ENCODE measurements at places on chromosomes 13 and 19.

DNA sequence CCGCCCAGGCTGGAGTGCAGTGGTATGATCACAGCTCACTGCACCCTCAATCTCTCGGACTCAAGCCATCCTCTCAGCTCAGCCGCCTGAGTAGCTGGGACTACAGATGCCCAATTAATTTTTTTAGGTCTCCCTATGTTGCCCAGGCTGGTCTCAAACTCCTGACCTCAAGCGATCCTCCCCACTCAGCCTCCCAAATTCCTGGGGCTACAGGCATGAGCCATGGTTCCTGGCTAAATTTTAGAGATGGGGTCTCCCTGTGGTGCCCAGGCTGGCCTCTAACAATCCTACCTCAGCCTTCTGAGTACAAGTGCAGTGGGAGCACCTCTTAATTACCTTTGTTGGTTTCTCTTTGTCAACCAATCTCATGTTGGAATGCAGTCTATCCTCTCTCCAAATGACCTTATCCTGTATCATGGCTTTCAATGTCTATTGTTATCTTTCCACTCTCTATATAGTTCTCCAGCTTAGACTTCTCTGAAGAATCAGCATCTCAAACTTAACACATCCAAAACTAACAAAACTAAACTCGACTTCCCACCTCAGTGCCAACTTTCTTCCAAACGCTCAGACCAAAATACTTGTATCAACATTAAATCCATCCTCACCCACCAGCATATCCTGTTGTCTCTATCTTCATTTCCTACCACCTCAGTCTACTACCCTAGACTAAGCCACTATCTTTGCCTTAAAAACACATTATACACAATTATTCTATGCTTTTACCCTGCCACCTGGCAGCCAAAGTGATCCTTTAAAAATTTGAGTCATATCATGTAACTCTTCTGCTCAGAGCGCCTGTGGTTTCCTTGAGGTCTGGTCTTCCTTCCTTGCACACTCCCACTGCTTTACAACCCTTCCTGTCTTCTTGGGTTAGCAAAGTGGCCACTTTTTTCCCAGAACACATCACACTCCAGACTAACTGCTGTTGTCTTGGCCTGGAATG lies 6.7 kb downstream of the TPT1 start:
- no peak for DNase-seq

DNA sequence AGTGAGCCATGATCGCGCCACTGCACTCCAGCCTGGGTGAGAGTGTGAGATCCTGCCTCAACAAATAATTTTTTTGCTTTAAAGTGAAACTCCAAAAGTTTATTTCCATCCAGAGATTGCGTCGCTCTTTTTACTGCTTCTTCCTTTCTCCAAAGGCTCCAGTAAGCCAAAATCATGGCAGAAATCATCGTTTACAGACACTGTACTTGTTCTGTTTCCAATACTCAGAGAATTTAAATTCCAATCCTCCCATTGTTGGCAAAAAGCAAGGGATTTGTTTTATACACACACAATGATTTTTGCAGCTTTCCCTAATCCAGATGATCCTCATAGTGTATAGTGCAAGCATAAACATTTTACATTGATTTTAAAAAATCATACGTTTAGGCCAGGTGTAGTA lies 15.3 kb downstream of the FBXO27 start:
- no peak for DNase-seq

GRCh38 chr13:80603351-80603750 lies 262.4 kb upstream of the SPRY2 start:
- no peak for DNase-seq

GRCh38 chr13:112696001-112696868 lies 6.4 kb downstream of the ATP11A start:
- DNase-seq, result no peak

DNA sequence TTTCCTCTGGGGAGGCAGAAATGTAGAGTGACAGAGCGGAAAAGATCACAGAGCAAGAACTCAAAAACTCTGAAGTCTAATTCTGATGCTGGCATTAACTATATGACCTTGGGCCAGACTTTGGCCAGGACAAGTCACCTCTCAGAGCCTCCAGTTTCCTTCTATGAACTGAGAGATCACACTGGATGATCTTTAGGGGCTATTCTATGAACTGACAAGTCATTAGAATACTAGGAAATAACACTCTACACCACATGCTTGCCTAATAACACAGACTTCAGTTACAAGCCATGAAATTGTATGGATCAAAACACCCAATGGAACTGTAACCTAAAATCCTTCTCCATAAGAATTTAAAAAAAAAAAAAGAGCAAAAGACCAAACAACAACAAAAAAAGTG lies 16.9 kb downstream of the SLC25A30 start:
- DNase-seq, result no peak

- DNase-seq, result no peak
Measured at GRCh38 chr13:75738841-75739240, 102.7 kb downstream of the LMO7 start.

GRCh38 chr19:52748336-52748950 lies 13.6 kb upstream of the ZNF611 start:
- DNase-seq, result no peak

DNA sequence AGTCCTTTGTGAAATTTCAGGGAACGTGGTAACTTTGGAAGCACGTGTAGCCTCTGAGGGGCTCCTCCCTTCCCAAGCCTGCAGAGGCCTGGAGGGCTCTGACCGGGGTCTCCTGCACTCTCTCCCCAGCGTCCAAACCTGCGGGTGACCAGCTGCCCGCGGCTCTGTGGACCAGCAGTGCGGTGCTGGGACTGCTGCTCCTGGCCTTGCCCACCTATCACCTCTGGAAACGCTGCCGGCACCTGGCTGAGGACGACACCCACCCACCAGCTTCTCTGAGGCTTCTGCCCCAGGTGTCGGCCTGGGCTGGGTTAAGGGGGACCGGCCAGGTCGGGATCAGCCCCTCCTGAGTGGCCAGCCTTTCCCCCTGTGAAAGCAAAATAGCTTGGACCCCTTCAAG lies 2.7 kb upstream of the TPGS1 start:
- no peak for DNase-seq

- DNase-seq, result peak; percentile 42
Measured at GRCh38 chr19:35030257-35031071, at the start of gene SCN1B. Gene SCN1B, plus strand, starts transcription at chr19:35030470. Its CDS starts 351 bp downstream, at chr19:35030821.

- DNase-seq, result no peak
Measured at GRCh38 chr13:64020126-64020525, 2604.5 kb upstream of the PCDH20 start.

GRCh38 chr13:39777527-39778061 lies 122.1 kb downstream of the COG6 start:
- DNase-seq, result no peak

GRCh38 chr13:30143666-30144400 lies 163.5 kb downstream of the KATNAL1 start:
- DNase-seq, result no peak

GRCh38 chr13:36666477-36667229 lies 7.2 kb upstream of the SERTM1 start:
- no peak for DNase-seq

- DNase-seq, result no peak
Measured at GRCh38 chr13:44373601-44374347, at the start of gene SERP2. Gene SERP2, plus strand, starts transcription at chr13:44373824. Its CDS starts 202 bp downstream, at chr13:44374026.

GRCh38 chr19:2455851-2456570 lies 748 bp downstream of the LMNB2 start:
- no peak for DNase-seq

- no peak for DNase-seq
Measured at GRCh38 chr13:19834704-19835103, 28.7 kb downstream of the ZMYM5 start.

DNA sequence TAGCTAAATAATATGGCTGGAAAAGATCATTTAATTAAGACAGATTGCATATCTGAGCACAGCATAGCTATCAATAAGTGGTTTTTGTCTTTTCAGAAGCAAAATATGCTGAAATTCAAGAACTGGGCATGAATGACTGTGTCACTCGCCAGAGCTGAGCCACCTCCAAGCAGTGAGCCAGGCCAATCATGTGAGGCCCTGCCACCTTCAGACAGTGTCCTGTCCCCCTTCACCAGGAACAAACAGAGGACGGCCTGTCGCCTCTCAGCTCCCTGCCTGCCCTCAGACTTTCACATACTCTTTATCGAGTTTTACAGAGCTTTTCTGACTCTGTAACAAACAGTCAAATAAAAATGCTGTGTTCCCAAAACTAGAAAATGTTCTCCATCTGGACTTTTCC lies 171.0 kb upstream of the TSC22D1 start:
- DNase-seq, result no peak

DNA sequence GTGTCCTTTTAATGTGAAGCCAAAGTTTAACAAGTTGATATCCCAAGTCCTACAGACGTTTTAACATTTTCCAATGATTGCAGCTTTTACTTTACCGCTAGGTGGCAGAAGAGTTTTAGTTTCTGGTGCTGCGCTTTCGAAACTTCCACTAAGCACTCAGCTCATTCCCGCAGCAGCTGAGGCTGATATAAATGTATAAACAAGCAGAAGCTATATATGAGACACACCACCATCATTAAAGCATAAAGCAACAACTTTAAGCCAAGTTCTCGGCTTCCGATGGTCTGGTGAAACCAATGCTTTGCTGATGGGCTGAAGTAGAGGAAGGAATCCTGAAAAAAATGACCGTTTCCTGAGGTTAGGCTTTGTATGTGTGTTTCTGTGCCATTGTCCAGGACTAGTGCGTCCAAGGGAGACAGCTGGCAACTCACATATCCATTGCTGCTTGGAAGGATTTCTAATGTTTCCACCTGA lies 753.9 kb downstream of the OLFM4 start:
- DNase-seq, result no peak

- no peak for DNase-seq
Measured at GRCh38 chr13:23715092-23715761, 145.0 kb downstream of the TNFRSF19 start.

DNA sequence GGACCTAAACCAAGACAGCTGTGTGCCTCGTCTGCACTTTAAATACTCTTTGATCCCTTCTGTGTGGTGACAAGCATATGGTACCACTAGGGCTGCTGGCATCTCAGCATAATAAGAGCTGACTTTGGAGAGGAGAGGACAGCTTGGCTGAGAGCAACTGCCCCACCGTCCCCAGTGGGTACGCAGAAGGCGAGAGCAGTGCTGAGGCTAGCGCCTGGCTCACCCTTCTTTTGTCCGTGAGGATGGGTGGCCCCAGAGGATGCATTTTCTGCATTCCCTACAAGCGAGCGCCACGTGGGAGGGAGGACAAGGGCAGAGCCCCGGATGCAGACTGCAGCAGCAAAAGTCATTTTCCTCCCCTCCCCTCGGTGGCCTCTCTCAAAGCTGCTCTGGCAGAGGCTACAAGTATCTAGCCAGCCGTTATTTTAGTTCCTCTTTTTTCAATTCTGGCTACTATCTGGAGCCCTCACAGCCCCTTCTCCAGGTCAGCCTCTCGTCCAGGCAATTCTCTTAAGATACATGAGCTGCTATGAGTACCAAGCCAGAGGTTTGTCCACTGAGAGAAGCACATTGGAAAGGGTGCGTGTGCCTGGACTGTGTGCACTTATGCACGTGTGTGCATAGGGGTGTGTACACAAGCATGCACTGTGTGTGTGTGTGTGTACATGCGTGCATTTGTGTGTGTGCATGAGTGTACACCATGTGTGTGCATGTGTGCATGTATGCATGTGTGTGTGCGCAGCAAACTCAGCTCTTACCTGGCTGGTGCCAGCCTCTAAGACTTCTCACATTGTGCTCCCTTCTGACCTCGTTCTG lies 51.3 kb downstream of the RAB20 start:
- DNase-seq, result no peak

DNA sequence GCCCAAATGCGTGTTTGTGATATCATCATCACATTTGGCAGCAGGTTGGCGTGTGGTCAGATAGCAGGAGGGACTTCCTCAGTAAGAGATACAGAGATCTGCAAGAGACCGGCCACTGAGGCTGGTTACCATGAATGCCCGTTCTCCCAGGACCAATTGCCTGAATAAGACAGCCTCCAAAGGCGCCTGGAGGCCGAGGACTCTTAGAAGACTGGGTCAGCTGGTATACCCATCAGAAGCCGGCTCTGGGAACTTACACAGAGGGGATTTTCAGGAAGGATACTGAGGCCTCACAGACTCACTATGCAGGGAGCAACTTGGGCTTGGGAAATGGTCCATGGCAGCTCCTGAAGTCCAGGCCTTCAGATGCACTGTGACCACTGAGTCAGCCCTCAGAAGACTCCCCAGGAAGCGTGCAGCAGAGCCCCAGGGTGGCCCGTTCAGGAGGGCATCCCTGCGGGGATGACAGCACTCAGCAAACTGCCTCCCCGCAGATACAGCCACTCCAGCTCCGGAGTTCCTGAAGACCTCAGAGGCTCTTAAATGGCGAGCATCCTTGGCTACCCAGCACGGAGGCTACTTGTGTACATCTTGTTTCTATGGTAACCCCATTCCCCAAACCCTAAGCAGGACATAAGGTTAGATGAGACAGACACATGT lies 26.4 kb upstream of the VSTM2B start:
- no peak for DNase-seq

GRCh38 chr13:40878321-40878720 lies 88.9 kb downstream of the SLC25A15 start:
- no peak for DNase-seq

DNA sequence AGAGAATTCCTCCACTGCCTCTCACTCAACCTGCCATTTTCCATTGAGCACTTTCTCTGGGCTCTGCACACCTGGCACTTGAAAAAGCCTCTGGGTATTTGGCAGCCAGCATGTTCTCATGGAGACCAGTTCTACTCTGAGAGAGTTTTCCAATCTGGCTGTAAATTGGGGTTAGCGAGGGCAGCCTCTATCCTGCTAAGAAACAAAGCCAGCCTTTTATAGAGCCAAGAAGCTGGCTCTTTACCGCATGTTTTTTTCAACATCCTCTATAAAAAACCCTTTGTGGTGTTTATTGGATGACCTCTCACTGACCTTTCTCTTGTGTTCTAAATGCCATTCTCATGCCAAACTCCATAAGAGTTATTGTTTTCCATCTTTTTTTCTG lies 52.6 kb upstream of the RCBTB2 start:
- DNase-seq, result no peak

DNA sequence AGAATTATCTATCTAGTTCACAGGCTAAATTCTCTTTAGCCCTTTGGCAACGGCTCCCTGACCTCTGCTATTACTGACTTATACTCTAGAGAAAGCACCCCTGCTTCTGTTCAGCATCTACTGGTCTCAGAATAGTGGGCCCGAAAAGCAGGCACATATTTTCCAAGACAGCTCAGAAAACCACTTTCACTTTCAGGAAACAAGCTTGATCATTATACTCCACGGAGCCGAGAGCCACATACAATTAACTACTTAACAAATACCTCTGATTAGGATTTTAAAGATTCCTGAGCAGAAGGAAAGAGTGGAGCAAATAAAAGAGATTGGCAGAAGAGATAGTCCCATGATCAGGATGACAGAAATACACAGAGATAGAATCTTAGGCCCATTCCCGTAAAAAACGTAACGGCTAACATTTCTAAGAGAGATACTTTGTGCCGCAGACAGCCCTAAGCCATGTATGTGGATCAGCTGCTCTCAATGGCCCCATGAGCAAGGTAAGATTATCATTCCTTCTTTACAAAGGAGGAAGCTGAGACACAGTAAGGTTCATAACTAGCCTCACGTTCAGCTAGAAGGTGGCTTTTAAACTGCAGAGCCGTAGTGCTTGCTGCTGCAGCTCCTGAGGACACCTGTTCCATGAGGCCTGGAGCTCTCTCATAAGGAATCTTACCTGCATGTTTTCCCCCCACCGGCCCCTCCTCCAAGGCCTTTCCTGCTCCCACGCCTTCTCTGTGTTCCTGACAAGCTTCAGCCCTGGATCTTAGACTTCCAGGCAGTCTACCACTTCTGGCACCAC lies 227.2 kb downstream of the FOXO1 start:
- DNase-seq, result no peak
